Activated CD8-positive, alpha-beta memory T cell treated with anti-CD3 and anti-CD28 coated beads for 1 hour (primary cell): ENCODE measurements at places on chromosomes 11 and 22.

DNA sequence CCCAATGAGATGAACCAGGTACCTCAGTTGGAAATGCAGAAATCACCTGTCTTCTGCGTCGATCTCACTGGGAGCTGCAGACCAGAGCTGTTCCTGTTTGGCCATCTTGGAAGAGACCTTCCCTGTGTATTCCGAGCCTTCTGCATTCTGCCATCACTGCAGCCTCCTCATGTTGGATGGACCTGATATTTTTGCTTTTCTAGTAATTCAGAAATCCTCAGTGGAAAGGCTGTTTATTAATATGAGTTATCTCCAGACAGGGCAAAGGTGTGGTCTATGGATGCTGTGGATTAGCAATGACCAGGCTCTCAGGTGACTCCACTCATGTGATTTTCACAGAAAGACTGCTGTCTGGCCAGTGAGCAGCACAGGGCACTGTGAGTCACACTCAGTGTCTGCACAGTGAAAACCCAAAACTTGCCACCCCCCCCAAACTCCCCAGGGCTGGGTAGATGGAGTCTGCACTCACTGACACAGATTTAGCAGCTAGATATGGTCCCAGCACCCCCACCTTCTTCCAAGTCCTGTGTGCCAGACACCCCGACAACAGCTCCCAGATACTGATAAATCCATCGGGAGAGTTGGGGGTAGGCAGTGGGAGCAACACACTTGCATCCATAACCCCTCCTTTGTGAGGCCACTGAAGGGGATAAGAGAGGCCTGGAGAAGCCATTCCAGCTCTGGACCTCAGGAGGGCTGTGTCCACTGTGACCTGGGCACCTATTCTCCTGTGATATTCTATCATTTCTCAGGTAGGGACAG, 75.2 kb upstream of the TOP3B start:
- no peak for DNase-seq

GRCh38 chr11:72001834-72002591, 3.3 kb downstream of the IL18BP start:
- no peak for DNase-seq

- DNase-seq, result no peak
Measured at GRCh38 chr11:97955595-97955994, 1065.2 kb upstream of the CNTN5 start.

- DNase-seq, result no peak
Measured at GRCh38 chr11:73461964-73462363, 85.8 kb downstream of the RELT start.

- no peak for DNase-seq
Measured at GRCh38 chr11:83238111-83238510, 44.6 kb downstream of the ANKRD42 start.

- DNase-seq, result no peak
Measured at GRCh38 chr11:119490253-119491006, 67.5 kb upstream of the THY1 start.

- DNase-seq, result no peak
Measured at GRCh38 chr11:79352349-79352703, 88.5 kb downstream of the TENM4 start.

DNA sequence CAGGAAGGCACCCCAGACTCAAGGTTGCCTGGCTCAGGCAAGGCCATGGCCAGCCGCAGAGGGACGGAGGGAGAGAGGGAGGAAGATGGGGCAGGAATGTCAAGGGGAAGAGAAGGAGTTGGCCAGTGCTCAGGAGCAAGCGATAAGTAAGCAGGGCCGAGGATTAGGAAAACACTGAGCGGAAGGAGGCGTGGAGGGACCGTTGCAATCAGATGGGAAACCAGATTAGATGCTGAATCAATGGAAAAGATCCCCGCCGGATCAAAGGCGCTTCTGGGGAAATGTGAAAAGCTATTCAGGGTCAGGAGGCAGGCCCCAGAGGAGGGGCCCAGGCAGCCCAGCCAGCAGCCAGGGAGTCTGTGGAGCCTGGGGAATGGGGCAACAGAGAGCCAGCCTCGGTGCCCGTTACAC, 26.6 kb upstream of the MYEOV start:
- DNase-seq, result no peak

GRCh38 chr22:49528420-49528720, 299.3 kb downstream of the BRD1 start:
- DNase-seq, result no peak

DNA sequence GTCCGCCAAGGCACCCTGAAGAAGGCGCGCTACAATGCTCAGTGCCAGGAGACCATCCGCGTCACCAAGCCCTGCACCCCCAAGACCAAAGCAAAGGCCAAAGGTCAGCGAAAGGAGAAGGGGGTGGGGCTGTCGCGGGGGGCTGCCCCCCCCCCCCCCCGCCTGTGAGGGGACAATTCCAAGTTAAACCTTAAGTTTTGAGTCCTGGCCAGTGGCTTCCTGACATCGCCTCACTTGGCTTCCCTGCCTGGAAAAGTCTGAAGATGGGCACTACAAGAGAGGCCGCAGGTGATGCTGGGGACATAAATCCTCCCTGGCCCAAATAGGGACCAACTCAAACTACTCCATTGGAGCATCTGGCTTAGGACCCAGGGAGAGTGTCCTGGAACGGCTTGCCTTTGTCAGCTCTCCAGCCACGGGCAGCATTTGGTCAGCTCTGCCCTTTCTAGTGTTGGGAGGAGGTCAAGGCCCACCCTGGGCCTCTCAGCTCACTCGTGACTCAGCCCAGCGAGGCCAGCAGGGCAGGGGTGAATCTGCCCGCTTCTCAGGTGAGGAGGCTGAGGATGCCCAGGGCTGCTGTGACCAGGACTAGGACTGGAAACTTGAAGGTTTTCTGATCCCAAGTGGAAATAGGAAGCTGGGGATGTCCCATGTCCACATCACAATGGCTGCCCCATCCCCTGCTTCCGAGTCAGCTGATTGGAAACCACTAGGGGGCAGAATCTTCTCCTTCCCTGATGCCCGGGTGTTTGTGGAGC, 1.4 kb downstream of the MDK start:
- no peak for DNase-seq

GRCh38 chr22:45230026-45230721, 10.5 kb downstream of the KIAA0930 start:
- DNase-seq, result no peak

DNA sequence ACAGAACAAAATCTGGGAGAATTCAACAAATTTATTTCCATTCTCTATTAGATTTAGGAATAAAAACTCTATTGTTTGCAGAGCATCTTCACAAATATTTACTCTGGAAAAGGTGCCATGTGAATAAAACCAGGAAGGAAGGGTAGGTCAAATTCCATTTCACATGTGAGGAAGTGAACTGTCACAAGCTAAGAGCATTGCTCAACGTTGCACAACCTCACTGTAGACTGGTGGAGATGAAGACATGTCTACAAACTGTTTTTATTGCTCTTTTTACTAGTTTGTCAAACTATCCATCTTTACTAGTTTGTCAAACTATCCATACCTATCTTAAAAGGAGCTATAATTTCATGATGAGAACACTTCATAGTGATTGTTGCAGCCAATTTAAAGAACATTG, 236.4 kb downstream of the CNTN5 start:
- no peak for DNase-seq

GRCh38 chr11:3950996-3951660, 95.7 kb downstream of the STIM1 start:
- DNase-seq, result no peak

DNA sequence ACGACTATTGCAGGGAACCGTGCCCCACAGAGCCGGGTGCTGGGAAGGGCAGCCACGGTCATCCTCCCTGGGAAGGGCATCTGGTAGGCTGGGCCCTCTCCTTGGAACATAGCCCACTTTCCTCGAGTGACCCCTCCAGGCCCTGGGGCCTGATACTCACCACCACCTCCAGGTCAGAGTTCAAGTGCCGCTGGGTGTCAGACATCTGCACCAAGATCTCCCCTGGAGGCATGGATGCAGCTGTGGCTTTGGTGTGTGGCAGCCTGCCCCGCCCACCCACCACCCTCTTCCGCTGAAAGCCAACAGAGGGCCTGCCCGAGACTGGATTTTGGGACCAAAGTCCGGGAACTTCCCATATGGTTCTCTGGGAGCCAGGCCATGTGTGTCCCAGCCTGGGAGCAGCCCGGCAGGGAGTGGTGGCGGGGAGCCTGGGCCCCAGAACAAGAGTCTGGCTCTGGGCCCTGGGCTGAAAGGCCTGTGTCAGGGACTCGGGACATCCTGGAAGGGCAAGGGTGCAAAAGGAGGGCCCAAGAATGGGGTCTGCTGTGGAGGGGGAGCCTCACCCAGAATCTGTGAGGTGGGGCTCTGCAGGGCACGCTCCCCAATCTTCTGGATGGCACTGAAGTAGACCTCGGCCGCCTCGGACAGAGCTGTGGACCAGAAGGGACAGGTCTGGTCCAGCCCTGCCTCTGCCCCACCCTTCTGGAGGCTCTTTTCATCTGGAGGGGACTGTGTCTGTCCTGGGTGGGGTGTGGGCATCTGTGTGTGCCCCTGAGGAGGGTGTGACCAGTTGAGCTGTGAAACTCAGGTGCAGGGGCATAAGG, 2.6 kb downstream of the BAIAP2L2 start:
- no peak for DNase-seq

- no peak for DNase-seq
Measured at GRCh38 chr11:20114588-20114987, 45.7 kb downstream of the DBX1 start.

GRCh38 chr11:47241841-47242301, 6.7 kb downstream of the ACP2 start:
- no peak for DNase-seq

DNA sequence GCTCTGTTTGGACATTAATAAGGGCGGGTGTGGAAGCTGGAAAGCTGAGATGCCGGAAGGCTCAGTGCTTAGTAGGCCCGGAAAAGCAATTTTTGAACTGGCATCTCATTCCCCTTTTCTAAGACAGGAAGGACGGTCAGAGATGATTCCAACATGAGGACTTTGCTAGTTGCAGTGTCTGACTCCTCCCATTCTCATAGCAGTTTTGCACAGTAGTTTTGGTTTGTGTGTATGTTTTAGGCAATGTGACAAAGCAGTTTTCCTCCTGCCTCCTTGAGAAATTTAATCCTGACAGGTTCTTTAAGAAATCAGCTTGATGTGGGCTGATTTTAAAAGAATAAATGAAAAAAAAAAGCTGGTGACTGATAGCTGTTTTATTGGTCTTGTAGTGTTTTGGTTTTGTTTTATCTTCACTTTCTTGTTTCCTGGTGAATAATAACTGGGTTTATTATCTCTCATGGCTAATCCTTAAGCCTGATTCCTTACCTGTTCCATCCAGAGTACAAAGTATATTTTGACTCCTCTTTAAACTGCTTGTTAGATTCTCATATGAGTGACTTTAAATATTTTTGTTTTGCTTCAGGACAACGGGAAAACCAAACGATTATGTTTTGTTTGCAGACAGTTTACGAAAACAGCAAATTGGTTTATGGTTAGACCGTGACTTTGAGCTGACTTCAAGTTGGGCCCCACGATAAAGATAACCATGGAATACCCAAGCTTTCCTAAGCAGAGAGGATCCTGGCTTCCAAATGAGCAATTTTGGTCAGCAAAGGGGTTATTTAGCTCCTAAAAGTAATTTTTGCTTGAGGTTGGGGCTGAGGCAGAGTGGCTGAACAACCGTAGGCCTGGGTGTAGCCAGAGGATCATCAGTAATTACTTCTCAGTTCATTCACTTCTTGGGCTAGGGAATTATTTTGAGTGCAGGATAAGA, 3.4 kb downstream of the PTPRJ start:
- no peak for DNase-seq

DNA sequence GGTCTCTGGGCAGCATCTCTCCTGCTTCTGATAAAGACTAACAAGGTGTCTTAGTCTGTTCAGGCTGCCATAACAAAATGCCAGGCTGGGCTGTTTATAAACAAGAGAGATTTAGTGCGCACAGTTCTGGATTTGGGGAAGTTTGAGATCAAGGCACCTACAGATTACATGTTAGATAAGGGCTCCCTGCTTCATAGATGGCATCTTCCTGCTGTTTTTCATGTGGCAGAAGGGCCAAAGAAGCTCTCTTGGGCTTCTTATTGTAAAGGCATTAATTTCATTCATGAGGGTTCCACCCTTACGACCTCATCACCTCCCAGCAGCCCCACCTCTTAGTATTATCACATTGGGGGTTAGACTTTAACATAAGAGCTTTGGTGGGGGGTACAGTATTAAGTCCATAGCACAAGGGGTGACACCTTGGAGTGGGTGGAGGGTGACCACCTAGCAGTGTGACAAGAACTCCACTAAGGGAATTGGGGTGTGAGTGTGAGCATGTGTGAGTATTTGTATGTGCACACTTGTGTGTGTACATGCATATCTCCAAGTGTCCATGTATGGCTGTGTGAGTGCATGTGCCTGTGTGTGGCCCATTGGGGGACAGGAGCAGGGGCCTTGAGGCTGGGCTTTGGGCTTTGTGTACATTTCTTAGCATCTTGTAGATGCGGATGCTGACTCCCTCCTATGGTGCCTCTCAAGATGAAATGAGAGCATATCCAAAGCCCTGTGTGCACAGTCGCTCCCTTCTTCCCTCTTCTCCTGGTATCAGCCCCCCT, 42.7 kb downstream of the BCR start:
- no peak for DNase-seq

DNA sequence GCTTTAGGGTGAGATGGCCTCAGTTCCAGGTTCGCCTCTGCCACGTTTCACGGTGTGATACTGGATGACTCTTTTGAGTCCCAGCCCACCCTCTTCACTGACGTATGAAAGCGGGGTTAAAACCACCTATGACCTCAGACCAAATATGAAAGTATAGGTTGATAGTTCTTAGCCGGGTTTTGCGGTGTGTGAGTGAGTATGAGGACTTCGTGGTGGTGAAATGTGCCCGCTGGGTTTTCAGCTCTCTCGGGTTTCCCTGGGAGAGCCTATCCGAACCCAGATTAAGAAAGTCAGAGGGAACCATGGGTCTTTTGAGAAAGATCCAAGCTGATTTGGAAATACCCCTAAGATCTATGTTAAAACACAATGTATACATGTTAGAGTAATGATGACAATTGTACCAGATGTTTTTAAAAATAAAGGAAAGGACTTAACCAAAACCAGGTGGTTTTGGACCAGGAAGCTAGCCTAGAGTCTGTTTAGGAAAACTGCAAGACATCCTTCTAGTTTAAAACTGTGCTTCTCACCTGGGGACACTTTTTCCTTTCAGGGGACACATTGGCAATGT, 25.8 kb upstream of the ST3GAL4 start:
- DNase-seq, result no peak

- DNase-seq, result no peak
Measured at GRCh38 chr11:72225411-72225951, 914 bp downstream of the INPPL1 start.
